ENCODE measurements at places on chromosomes 12 and 14.

DNA sequence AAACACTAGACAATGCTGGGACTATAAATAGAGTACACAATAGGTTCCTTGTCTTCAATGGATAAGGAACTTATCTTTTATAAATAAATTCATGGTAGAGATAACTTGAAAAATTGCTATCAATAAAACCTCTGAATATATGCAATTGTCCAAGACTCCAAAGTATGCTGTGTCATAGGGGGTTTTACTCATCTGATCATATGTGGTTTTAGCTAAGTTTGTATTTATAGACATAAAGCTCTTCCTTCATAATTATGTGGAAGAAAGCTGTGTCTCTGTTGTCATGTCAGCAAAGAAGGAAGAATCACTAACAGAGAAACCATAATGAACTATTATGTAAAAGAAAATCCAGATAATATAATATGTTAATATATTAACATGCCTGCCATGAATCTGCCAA, 111.5 kb upstream of the ATXN7L3B start:
- DNase-seq: no peak

DNA sequence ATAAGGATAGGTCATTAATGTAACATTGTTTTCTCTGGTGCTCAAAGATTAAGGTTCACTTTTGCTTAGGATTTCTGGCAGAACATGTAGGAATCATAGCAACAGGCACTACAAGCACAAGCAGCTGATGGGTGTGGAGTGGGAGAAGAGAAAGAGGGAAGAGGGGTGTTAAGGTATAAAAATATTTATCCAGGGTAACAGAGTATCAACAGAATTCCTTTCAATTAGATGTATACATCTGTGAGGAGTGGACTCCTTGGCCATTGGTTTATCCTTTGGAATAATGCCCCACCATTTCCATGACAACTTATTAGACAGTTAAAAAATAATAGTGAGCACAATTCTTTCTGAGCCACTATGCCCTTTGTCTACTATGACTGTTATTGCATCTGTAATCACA, 388.3 kb upstream of the DDHD1 start:
- DNase-seq: no peak

DNA sequence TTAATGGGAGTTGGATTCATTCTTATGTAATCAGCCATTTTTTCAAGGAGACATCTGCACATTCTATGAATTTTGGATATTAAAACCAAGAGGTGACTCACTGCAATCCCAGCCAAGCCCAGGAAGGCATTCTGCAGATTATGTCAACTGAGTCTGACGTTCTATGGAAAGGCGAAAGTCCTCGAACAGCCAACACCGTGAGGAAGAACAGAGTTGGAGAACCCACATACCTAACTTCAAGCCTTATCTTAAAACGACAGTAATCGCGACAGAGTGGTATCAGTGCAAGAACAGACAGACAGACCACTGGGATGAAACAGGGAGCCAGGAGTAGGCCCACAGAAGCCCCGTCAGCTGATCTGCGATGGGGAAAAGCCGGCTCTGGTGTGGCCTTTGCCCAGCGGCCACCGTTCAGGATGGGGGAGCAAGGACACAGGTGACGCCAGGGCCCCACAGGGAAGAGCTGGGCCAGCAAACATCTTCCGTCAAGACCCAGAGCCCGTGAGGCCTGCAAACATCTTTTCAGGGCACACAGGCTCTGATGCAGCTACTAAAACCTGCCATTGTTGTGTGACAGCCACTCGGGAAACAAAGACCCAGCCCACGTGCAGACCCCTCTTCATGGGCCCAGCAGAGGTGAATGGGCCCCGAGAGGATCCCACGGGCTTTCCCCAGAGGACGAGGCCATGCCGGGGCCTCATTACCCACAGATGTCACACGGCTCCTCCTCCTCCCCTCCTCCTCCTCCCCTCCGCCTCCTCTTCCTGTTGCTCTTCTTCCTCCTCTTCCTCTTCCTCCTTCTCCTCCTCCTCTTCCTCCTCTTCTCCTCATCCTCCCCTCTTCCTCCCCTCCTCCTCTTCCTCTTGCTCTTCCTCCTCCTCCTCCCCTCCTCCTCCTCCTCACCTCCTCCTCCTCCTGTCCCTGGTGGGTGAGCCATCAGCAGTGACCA, 277.6 kb downstream of the ADGRD1 start:
- DNase-seq: no peak

DNA sequence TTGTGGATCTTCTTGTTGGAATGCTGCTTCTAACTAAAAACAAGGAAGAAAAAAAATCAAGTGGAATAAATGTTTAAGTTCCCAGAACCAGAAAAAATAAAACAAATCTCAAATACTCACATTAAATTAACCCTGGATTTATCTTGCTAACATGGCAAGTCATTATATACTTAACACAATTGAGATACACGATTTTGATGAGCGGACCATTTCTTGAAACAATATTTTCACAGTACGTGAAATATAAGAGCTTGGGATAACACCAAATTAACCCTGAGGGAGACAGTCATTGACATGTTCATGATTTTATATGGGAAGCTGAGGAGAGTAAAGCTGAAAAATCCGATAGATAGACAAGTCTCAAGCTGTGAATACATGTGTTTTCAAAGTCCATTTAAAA, 128.6 kb downstream of the PTCSC3 start:
- DNase-seq: no peak

DNA sequence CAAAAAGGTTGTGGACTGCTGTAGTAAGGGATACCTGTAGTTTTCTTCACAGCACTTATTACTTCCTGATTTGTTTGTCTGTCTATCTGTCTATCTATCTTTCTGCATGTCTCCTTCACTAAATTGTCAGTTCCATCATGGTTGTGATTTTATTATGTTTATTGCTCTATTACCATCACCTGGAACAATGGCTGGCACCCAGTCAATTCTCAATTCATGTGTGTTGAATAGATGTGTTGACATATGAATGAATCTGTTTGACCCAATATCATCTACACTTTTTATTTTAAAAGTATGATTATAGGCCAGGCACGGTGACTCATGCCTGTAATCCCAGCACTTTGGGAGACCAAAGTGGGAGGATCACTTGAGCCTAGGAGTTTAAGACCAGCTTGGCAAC, 224.4 kb downstream of the NUBPL start:
- no peak for DNase-seq

DNA sequence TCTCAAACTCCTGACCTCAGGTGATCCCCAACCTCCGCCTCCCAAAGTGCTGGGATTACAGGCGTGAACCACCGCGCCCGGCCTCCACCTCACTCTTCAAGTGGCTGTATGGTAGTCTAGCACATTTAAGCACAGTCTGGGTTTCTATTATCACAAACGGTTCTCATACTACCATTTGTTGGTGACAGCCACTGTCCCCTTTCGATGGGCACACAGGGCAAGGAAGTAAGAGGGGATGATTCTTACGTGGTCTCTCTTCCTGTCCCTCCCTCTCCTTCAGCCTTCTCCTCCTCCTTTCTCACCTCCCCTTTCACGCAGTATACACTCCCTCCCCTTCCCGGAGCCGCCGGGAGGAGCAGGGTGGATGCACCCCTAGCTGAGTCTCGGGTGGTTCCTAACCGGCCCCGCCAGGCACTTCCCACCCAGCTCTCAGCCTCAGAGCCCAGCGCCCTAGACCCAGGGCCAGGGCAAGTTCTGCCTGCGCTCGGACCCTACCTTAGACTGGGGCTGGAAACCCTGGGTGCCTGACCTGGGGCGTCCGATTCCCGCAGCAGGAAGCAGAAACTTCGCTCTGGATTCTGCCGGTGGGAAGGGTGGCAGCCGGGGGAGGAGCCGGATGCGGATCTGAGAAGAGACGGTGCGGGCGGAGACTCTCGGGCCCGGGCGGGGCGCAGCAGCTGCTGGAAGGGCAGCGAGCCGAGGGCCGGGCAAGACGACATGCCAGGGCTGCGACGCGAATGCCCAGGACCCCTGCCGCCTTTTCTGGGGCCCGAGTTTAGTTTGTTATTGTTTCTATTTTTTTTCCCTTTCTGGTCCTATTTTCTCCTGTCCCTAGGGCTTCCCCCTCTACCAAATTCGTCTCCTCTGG, at the start of gene TEP1:
Gene TEP1, minus strand, starts transcription at position 626 of the 868 bp plus-strand sequence. CDS start 5,062 bp downstream, outside the sequence.
- DNase-seq: peak; percentile 82

DNA sequence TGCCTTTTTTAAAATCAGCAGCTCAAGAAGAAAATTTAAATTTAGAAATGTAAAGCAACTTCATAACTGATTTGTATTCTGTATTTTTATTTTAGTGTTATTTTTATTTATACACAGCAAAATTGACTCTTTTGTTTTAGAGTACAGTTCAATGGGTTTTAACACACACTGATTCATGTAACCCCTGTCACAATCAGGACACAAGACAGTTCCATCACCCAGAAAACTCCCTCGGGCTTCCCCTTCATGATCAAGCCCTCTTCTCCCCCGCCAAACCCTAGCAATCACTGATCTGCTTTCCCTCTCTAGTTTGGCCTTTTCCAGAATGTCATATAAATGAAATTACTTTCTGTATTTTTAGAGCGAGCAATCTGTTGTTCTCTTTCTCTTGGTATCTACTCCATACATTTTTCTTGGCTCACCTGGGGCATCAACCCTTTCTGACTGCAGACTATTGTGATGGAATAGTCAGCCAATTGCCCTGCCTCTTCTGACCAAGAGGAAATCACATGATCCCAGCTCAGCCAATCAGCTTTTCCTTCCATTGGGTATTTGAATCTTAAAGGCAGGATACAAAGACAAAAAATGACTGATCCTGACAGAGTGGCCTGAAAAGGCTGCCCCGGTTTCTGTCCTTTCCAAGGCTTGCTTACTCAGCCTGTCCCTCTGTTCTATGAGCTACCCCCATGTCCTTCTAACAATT, 5.3 kb downstream of the SLC5A8 start:
- DNase-seq: no peak

GRCh38 chr14:103463851-103464250, 58.8 kb downstream of the CKB start:
- no peak for DNase-seq

DNA sequence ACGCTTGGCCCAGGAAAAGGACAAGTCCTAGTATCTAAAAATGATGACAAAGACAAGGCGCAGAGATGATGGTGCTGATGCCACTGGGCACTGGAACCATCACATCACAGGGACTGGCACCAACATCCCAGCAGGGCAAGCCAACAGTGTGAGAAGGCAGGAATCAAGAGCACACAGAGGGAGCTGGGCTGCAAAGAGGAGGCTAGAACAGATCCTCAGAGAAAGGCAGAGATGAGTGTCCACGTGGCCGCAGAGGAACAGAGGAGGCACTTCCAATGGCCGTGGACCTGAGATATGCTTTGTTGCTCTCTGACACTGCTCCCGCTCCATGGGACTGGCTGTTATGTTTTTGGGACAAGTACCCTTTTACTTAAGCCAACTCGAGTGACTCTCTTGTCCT, 17.9 kb downstream of the FOXN3 start:
- DNase-seq: no peak

GRCh38 chr14:100640471-100641273, 53.5 kb upstream of the BEGAIN start:
- no peak for DNase-seq

- no peak for DNase-seq
These were observed 56.4 kb upstream of the PZP start for GRCh38 chr12:9264546-9264945.

- DNase-seq: no peak
These were observed 104.5 kb downstream of the TGFB3 start for GRCh38 chr14:75877292-75877691.

GRCh38 chr14:59292921-59293534, 104.6 kb downstream of the DAAM1 start:
- no peak for DNase-seq

DNA sequence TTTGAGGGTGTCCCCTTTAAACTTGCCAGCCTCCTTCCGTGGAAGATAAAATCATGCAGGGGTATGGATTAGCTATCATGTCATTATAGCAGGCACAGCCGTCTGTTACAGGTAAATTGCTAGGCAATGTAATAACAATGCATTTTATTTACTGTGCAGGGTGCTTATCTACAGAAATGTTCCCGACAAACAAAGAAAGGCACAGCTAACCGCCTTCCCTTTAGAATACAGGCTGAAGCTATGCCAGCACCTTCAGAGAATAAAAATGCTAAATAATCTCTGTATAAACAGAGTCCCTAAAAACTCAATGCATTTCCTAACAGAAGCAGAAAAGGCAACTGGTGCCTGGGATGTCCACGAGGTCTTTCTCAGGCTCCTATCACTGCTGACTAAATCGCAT, 239.2 kb downstream of the SPTSSA start:
- no peak for DNase-seq

DNA sequence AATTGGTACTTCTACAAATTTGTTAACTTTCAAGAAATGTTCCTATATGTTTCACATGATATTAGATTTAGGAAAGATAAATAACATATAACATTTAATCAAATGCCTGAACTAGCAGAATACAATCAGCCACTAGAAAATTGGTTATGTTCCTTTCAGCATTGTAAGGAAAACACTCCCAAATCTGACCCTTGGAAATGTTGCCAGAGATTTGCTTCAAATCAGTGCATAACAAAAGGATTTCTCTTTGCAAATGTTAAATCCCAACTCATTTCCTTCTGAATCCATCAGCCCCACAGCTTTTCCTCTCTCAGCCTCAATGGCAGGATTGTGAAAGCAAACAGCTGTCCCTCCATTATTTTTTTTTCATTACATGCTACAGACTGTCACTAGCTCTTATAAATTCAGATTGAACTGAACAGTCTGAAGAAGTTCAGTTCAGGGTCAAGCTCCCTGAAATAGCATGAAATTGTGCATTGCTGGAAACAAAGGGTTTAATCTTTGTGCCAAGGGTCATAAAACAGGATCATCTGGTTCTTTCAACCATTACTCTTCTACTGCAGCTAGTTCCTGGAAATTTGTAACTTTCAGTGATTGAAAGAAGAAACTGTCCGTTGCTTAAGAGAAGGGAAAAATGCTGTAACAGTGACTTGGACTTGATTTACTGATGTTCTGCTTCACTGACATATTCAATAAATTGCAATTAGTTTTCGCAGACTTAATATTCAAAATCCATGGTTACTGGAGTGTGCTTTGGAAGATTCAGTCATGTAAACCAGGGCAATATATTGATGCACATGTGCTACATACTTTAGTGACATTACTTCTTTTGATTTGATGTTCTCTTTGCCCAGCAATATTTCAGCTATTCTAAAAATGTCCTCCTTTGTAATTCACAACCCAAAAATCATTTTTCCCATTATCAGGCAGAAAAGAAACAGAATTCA, 246.4 kb downstream of the RPL10L start:
- DNase-seq: no peak

DNA sequence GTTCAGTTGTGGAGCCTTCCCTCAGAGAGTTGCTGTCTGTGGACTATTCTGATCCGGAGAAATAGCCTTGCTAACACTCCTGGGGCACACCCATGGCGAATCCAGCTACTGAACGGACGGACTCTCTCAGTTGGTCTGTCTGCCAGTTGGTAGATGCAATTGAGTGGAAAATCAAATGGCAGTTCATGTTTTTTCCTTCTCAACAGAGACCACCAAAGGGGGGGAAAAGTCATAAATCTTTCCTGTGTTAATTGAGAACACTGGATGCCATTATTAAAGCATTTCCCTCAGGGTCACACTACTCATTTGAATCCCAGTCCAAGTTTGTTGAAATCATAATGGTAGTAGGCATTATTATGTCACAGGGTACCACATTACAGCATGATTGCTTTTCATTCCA, 354.3 kb upstream of the FAR2 start:
- no peak for DNase-seq

Measured in RWPE1 (cell line).